Stimulated activated CD8-positive, alpha-beta memory T cell treated with anti-CD3 and anti-CD28 coated beads, Interleukin-7, amount 100 ng/mL, for 48 hours (primary cell): ENCODE measurements at places on chromosomes 13 and 19.

- DNase-seq: no peak
Measured at GRCh38 chr13:65677906-65678305, 1552.2 kb downstream of the PCDH9 start.

- DNase-seq: no peak
Measured at GRCh38 chr13:54536112-54536511, 1507.5 kb downstream of the OLFM4 start.

DNA sequence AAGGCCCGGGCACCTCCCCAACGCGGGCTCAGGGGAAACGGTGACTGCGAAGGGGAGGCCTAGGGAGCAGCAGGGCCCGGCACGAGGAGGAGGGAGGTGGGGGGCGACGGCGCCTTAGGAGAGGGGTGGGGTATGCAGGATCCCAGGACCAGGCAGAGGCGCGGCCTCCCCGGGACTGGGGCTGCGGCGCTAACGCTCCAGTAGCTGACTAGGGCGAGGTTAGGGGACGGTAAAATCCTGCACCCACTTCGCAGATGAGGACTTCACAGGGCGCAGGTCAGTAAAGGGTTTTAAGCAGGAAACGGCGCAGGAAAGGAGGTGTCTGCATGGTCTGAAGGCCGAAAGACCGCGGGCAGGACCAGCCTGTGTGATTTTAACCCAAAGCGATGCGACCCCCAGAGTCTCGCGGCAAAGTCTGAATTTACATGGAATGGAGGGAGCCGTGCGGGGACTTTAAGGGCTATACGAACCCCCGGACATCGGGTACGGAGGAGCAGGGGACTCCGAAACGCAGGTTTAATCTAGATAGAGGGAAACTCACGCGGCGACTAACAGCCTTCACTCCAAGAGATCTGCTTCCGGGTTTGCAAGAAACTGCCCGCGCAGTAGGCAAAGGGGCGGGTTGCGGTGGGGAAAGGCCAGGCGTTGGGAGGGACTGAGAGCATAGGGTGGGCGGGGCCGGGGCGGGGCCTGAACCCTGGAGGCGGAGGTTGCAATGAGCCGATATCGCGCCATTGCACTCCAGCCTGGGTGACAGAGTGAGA lies at the start of gene ZNF665:
TSS of gene ZNF665 (minus strand) at position 588 of the 764 bp plus-strand sequence. CDS start 10,460 bp downstream, outside the sequence.
- peak; percentile 45 for DNase-seq

GRCh38 chr13:34942732-34943435 lies 814 bp downstream of the NBEA start:
- DNase-seq: no peak

GRCh38 chr19:45492627-45493470 lies 4.0 kb downstream of the RTN2 start:
- no peak for DNase-seq

DNA sequence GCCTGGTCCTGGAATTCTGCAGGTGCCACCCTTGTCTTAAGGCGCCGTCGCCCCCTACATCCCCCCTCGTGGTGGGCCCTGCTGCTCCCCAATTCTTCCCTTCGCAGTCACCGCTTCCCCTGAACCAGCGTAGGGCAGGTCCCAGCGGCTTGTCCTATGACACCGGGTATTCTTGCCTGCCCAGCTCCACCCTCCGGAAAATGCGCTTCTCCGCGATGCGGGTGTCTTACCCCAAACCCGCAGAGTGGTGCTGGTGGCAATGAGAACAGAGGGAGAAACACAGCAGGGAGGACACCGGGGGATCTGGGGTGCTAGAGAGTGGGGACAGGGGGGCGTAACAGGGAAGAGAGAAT lies 9.0 kb downstream of the ZNF808 start:
- DNase-seq: no peak
